Smooth muscle cell of the brain vasculature (primary cell): ENCODE measurements at places on chromosomes 16 and 17.

GRCh38 chr17:27486741-27487140 is 30.5 kb downstream of the KSR1 start:
- DNase-seq, result no peak

DNA sequence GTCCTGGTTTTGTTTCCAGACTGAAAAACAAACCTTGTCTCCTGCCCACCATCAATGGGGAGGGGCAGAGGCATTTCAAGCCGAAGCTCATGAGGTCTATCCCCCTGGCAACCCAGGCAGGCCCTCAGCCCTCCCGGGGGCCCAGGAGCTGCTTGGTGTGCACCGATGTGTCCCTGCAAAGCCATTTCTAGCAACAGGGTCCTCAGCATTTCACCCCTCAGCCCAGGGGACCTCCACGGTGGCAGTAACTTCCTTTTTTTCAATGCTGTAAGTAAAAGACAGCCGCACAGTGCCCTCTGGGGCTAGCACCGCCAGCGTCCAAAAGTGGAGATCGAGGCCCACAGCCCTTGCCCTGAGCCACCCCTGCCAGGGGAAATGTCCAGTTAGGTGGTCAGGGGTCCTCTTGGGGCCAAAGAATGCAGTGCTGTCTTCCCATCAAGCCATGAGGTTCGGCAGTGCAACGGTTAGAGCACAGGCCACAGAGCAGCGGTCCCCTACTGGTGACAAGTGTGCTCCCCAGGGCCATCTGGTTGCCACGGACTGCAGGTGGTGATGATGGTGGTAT is 79.9 kb downstream of the LITAF start:
- DNase-seq, result no peak

DNA sequence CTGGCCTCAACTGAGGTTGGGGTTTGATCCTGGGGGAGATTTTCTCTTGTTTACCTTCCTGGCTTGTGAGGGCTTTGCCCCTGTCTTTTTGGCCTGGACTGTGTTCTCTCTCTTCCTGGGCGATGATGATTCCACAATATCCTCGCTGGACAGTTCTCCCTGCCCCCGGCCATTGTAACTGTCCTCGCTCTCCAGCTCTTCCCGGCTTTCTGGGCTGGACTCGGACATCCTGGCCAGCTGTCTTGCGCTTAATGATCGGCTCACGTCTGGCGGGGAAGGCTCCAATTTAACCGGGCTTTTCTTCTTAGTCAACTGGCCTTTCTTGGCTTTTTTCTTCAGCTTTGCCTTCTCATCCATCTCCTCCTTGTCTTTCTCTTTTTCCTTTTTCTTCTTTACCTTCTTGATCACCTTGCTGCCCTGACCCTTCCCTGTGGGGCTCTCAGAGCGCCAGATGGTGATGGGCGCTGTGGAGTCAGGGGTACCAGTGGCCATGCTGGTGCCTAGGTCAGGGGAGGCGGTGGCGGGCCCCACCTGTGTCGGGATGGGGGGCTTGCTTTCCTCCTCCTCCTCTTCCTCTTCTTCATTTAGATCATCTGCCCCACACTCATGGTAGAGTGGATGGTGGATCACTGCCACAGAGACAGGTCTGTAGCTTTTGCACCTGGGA is 8.0 kb downstream of the PROCA1 start:
- DNase-seq, result no peak

- no peak for DNase-seq
These were observed 15.7 kb downstream of the ADCY7 start for GRCh38 chr16:50282010-50282538.

- DNase-seq, result no peak
These were observed 13.2 kb upstream of the MAP2K6 start for GRCh38 chr17:69401251-69401650.

DNA sequence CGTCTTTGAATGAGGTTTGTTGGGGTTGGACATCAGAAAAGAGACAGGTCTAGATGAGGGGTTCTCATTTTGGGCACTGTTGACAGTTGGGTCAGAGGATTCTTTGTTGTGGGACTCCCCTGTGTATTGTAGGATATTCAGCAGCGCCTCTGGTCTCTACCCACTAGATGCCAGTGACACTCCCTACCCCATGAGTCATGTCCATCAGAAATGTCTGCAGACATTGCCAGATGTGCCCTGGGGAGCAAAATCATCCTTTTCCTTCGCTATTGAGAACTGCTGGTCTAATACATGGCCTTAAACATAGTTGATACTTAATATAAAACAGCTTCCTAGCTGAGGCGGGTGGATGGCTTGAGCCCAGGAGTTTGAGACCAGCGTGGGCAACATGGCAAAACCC is 3.1 kb downstream of the ABAT start:
- no peak for DNase-seq

GRCh38 chr16:52537516-52537915 is 9.4 kb downstream of the TOX3 start:
- DNase-seq, result no peak

DNA sequence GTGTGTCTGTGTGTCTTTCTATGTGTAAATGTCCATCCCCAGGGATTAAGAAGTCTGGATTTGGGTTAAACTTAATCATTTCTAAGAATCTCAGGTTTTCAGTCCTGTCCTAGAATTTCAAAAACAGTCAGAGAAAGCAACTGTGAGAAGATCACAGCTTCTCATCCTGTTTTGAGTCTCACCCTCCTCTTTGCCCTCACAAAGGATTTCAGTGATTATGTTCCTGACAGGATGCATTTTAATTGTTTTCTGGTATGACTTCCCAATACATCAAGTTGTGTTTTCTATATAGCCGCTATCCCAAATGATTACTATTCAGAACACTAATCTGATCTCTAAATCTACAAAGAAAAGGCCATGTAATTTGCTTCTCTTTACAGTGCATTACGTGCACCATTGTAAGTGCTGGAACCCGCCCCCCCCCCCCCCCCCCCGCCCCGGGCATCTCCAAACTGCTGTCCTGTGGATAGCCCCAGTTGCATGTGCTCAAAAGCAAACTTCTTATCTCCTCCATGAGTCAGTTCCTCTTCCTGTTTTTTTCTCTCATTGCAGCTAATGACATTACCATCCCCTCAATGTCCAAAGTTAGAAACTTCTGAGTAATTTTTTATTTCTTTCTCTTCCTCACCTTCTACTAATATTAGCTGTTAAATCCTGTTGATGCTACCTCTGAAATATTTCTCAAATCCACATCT is 73.9 kb downstream of the CDH13 start:
- no peak for DNase-seq

GRCh38 chr17:17609121-17609520 is 17.6 kb upstream of the PEMT start:
- DNase-seq, result no peak

DNA sequence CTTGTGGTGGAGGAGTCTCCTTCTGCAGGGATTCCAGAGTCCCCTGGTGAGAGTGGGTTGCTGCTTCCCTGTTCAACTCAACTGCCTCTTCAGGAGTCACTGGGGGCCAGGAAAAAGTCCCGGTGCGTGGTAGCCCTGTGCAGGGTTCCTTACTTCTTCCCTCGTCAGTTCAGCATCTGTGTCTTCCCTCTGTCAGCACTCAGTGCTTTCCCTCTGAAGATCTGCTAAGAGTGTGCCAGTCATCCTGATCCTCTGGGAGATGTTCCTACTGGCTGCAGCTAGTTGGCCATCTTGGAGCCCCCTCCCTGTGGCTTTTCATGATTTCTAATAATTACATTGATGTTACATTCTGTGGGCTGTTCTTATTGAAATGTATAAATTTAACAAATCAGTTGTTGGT is 36.5 kb downstream of the NF1 start:
- DNase-seq, result no peak

DNA sequence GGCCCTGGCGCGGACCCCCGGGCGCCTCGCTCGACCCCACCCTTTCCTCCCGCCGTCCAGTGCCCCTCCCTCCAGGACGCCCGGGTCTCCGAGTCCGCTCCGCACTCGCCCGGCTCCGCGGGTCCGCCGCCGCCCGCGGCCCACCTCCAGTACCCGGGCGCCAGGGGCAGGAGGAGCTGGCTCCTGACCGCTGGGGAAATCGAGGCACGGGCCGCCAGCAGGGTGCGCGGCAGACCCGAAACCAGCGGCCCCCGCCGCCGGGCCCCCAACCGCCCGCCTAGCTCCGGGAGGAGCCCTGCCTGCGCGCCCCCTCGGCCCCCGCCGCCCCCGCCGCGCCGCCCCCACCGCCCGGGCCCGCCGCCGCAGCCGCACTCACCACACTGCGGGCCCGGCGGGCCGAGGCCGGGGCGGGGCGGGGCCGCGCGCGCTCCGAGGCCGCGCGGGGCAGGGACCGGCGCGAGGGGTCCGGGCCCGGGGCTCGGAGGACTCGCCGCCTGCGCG is 333 bp downstream of the MAFG start:
- DNase-seq, result no peak

DNA sequence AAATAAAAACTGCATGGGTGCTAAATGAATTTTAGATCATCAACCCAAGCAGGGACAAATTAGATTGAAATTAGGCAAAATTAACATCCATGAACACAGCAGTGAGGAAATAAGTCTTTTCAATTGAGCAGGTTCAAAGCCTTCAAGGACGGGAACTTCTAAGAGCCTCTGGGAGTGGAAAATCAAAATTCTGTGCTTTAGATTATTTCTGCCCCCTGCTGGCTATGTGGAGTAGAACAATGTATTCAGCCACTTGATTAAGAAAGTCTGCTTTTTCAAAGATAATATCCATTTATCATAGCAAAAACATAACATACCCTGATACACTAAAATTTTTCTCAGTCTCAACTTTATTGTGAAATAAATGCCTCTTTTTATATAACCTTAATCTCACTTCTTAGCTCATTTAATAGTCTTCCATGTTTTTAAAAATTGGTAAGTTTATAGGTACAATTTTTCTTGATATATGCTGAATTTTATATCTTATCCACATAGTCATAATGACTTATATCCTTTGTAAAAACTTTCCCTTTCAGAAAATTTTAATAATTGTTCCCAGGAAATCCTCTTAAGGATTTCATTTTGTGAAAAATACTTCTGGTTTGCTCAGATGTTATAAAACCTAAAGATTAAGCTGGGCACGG is 28.1 kb upstream of the NOL11 start:
- peak; percentile 31 for DNase-seq

DNA sequence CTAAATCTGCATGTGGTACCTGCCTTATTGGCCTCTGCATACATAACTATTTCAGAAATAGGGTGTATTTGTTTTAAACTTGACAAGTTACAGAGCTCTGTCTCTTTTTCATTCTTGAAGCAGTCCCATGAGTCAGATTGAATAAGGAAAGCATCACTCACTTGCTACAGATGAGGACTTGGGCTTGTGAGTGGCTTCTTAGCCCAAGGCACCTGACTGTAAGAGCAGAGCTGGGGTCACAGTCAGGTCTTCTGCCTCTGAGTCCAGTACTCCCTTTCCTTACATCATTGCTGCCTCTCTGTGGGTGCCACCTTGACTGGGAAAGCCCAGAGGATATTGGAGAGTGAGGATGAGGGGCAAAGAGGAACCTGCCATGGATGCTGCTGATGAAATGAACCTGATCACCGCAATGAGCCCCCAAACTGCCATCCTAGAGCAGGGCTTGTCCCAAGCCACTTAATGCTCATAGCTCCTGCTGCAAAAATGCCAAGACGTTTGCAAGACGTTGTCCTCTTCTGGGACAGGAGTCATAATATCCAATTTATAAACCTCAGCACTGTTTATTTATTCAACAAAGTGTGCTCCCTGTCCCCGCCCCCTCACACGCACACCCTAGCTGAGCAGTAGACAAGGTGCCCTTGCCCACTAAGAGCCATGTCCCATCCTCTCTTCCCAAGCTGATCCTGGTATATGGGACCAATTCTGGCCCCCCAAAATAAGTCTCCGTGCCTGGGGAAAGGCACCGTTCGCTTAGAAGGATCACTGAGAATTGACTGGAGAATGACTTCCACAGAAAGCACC is 74.1 kb downstream of the CCDC182 start:
- DNase-seq, result no peak

DNA sequence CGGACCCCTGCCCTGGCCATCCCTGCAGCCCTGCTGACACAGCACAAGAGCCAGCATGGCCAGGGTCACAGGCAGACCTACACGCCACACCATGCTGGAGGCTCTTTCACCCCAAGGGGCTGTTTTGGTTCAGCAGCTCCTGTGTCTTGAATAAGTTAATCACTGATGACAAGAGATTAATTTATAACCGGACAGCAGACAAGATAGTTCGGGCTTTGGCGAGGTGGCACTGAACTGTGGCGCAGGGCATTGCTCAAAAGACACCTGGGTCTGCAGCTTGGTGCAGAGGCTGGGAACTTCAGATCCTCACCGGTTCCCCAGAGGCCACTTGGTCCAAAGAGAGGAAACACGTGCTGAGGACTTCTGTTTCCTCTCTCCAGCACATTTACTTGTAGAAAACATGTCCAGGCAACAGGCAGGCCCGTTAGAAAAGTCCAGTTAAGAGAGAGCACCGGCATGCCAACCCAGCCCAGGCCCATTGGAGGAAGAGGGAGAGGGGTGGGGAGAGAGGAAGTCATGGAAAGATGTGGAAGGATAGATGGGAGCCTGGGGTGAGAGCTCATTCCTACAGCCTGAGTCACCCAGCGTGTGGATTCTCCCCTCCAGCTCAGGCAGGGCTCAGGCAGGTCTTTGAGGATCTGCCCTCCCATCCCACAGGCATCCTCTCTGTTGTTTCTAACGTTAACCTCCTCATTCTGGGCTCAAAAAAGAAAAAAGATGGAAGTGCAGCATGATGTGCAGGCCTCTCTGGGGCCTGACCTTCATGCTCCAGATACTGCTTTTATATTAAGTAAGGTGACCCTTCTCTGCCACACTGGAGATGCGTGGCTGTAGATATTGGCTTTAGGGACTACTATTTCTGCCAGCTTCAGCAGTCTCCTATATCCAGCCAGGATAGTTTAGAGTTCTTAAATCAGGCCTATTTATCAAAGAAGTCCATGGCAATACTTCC is 80.0 kb upstream of the HNF1B start:
- peak; percentile 62 for DNase-seq

- no peak for DNase-seq
These were observed 3.6 kb downstream of the GSE1 start for GRCh38 chr16:85616607-85617321.

DNA sequence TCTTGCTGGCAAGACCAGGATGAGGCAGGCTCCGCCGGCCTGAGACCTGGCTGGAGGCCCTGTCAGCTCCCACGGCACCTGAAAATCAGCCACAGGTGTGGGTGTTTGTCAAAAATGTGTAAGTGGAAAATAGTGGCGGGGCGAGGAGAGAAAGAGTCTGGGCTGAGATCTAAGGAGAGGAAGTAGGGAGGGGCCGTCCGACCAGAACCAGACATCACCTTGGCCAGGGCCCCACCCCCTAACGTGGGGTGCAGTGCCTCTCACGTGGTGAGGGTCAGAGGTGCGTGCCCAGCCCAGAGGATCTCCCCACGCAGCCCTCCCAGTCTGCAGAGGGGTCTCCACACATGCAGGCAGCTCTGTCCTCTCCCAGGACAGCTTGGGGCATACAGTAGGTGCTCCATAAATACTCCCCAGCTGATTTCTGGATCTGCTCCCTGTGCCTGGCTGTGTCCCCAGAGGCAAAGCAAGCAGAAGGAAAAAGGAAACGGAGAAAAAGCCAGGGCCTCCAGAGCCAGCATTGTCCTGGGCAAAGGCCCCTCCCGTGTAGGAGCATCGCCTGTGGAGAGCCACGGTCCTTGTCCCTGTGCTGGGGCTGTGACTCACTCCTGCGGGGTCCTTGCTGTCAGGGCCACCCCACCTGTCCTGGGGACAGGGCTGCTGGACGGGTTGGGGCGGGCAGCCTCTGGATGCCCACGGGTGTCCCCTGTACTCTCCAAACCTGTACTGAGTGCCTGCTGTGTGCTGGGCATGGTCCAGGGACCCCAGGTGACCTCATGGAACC is 16.7 kb downstream of the ZFPM1 start:
- DNase-seq, result no peak
